CD8-positive, alpha-beta memory T cell (primary cell): ENCODE measurements at places on chromosomes 4 and X.

DNA sequence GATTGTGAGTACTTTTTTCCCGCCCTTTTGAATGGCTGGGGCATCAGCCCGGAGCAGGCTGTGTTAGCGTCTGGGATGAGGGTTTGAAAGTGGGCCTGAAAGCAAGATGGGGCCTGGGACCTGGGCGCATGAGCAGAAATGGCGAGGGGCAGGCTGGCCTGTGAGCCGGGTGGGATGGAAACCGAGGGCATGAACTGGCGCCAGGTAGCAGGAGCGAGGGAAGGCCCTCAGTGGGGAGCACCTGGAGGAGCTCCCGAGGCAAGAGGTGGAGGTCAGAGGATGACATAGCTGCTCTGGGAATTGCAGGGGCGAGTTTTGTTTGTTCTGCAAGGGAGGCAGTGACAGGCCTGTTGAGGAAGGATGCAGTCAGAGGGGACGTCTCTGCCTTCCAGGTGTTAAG lies 68.6 kb downstream of the RGS12 start:
- no peaks in the 10 kb centered on the region for H3K4me1 ChIP-seq
- no peak for DNase-seq
- no peak overlapping the region for H3K4me3 ChIP-seq
- H3K27me3 ChIP-seq, result no peaks in the 10 kb centered on the region
- H3K27ac ChIP-seq, result no peak overlapping the region
- no peaks in the 10 kb centered on the region for H3K36me3 ChIP-seq

DNA sequence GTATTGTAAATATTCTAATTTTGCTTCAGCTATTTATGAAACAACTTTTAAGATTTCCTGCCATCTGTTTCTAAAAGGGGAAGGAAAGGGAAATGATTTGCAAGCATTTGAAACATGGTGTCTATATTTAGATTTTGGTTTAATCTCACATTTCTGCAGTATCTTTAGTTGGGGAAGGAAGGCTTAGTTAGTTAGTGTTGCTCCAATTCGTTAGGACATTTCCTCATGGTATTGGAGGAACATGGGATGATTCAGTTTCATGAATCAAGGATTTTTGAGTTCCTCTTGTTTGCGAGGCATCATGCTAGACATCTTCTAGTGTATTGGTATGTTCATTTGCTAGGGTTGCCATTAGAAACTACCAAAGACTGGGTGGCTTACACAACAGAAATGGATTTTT lies 20.5 kb upstream of the TMEM192 start:
- no peak for DNase-seq
- H3K4me1 ChIP-seq, result no peaks in the 10 kb centered on the region
- no peak overlapping the region for H3K4me3 ChIP-seq
- no peaks in the 10 kb centered on the region for H3K36me3 ChIP-seq

GRCh38 chrX:20861113-20861512 lies 513.1 kb upstream of the CNKSR2 start:
- H3K27ac ChIP-seq, result no peak overlapping the region
- no peaks in the 10 kb centered on the region for H3K4me1 ChIP-seq
- no peaks in the 10 kb centered on the region for H3K27me3 ChIP-seq
- H3K36me3 ChIP-seq, result no peaks in the 10 kb centered on the region
- no peak overlapping the region for H3K4me3 ChIP-seq
- no peak for DNase-seq

- peaks cover 12% of the 10 kb centered on the region for H3K4me1 ChIP-seq
- DNase-seq, result no peak
- no peak overlapping the region for H3K27ac ChIP-seq
- no peaks in the 10 kb centered on the region for H3K27me3 ChIP-seq
- no peak overlapping the region for H3K4me3 ChIP-seq
- H3K36me3 ChIP-seq, result no peaks in the 10 kb centered on the region
Observed at GRCh38 chr4:7770224-7771050, 169.2 kb downstream of the AFAP1 start.

GRCh38 chrX:2846992-2847391 lies 18.3 kb downstream of the GYG2 start:
- H3K27me3 ChIP-seq, result no peaks in the 10 kb centered on the region
- no peak overlapping the region for H3K27ac ChIP-seq
- no peaks in the 10 kb centered on the region for H3K4me1 ChIP-seq

DNA sequence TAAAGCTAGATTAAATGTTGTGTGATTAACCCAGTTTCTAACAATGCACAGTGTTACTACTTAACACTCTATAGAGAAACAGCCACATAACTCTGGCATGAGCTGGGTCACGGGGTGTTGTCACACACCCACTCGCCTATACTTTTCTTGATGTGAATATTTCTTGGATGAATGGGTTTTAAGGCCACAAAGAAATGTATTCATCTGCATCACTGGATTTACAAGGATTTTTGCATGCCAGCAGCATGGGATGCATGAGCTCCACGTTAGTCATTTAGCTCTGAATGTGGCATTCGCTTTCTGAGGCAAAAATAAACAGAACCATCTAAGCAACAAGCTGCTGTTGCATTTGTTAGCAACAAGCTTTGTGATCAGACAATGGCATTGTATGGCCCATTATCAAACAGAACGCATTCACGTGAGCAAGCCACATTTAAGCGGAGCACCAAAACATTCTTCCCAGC lies 89.7 kb downstream of the LRP2BP start:
- no peak for DNase-seq
- H3K27ac ChIP-seq, result no peak overlapping the region
- no peaks in the 10 kb centered on the region for H3K36me3 ChIP-seq
- no peak overlapping the region for H3K4me3 ChIP-seq
- H3K4me1 ChIP-seq, result no peaks in the 10 kb centered on the region

DNA sequence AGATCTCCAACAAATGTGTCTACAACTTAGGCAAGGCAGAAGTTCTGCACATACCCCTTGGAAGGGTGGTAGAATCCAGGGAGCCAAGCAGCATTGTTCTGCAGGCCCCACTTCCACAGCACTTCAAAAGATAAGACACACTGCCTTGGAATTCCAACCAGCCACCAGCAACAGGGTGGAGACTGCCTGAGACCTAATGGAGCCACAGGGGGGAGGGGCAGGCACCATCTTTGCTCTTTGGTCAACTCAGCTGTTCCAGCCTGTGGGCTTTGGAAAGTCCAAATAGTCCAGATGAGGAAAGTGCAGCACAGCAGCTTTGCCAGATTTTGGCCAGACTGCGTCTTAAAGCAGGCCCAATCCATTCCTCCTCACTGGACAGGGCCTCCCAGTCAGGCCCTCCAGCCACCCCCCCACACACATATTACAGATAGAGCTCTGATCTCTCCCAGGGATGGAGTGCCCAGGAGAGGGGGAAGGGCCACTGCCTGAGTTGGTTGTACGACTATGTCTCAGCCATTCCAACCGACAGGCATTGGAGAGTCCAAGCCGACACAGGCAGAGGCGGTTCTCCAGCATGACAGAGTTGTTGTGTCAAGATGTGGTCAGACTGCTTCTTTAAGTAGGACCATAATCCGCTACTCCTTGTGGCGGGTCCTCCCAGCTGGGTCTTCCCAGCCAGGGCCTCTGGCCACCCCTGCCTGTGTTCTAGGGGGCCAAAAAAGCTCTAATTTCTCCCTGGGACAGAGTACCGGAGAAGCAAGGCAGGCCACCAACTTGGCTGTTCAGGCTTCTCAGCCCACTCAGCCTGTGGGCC lies 42.5 kb upstream of the ANTXR2 start:
- H3K27me3 ChIP-seq, result no peaks in the 10 kb centered on the region
- no peak for DNase-seq
- no peaks in the 10 kb centered on the region for H3K36me3 ChIP-seq
- H3K4me3 ChIP-seq, result no peak overlapping the region

GRCh38 chrX:1468250-1468772 lies 15.6 kb upstream of the ASMTL start:
- peaks cover 91% of the 10 kb centered on the region for H3K4me1 ChIP-seq
- H3K27ac ChIP-seq, result peak overlapping the region; percentile 66
- H3K27me3 ChIP-seq, result no peaks in the 10 kb centered on the region
- DNase-seq, result peak; percentile 77
- no peak overlapping the region for H3K4me3 ChIP-seq
- H3K36me3 ChIP-seq, result peaks cover 13% of the 10 kb centered on the region

GRCh38 chrX:46792810-46793188 lies 33.9 kb upstream of the SLC9A7 start:
- no peak overlapping the region for H3K4me3 ChIP-seq
- DNase-seq, result no peak
- H3K4me1 ChIP-seq, result no peaks in the 10 kb centered on the region
- no peaks in the 10 kb centered on the region for H3K36me3 ChIP-seq
- H3K27me3 ChIP-seq, result no peaks in the 10 kb centered on the region
- no peak overlapping the region for H3K27ac ChIP-seq

GRCh38 chrX:27078371-27078770 lies 384.8 kb downstream of the PPP4R3C start:
- DNase-seq, result no peak
- H3K27ac ChIP-seq, result no peak overlapping the region
- no peaks in the 10 kb centered on the region for H3K27me3 ChIP-seq
- H3K36me3 ChIP-seq, result no peaks in the 10 kb centered on the region

GRCh38 chrX:10525381-10526120 lies 94.8 kb downstream of the MID1 start:
- H3K27me3 ChIP-seq, result no peaks in the 10 kb centered on the region
- no peak for DNase-seq
- no peaks in the 10 kb centered on the region for H3K36me3 ChIP-seq
- H3K4me1 ChIP-seq, result no peaks in the 10 kb centered on the region
- no peak overlapping the region for H3K4me3 ChIP-seq

- no peaks in the 10 kb centered on the region for H3K36me3 ChIP-seq
- peak overlapping the region; percentile 54 for H3K4me3 ChIP-seq
- no peaks in the 10 kb centered on the region for H3K4me1 ChIP-seq
- H3K27me3 ChIP-seq, result peaks cover 8% of the 10 kb centered on the region
- no peak for DNase-seq
Observed at GRCh38 chrX:137052643-137053235, 18.9 kb upstream of the GPR101 start.

DNA sequence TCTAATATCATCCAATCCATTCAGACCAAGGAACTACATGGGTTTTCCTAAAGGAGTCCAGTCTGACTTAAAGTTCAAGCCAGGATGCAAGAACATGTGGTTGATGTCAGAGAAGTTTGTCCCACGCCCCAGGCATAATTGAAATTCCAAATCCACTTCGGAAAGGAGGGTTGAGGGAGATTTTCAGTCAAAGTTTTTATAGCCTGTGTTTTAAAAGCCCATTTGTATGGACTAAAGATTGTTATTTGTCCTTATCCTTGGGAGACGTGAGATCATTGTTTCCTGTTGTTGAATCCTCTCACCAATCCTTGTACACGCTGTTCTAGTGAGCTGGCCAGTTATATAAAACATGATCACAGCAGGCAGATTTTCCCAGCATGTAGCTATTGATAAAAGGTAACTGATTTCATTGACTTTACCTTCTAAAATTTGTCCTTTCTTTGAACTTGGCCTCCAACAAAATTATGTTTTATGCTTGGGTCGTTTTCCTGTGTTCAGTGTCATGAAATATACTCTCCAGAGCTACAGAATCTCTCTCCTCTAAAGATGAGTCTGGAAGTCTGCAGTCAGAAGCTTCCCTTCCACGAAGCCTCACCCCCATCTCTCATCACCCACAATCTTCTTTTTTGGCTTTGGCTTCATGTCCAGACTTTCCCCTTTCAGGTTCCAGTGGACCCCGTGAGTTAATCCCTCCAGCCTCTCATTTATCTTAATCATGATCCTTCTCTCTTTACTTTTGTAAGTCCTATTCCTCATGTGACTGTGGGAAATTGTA lies 92.9 kb downstream of the ATP10D start:
- H3K27ac ChIP-seq, result no peak overlapping the region
- H3K4me1 ChIP-seq, result no peaks in the 10 kb centered on the region
- no peak overlapping the region for H3K4me3 ChIP-seq
- DNase-seq, result no peak

GRCh38 chrX:43716144-43716543 lies 60.0 kb downstream of the MAOA start:
- no peaks in the 10 kb centered on the region for H3K4me1 ChIP-seq
- no peaks in the 10 kb centered on the region for H3K27me3 ChIP-seq
- no peaks in the 10 kb centered on the region for H3K36me3 ChIP-seq
- H3K27ac ChIP-seq, result no peak overlapping the region
- DNase-seq, result no peak
- H3K4me3 ChIP-seq, result no peak overlapping the region

DNA sequence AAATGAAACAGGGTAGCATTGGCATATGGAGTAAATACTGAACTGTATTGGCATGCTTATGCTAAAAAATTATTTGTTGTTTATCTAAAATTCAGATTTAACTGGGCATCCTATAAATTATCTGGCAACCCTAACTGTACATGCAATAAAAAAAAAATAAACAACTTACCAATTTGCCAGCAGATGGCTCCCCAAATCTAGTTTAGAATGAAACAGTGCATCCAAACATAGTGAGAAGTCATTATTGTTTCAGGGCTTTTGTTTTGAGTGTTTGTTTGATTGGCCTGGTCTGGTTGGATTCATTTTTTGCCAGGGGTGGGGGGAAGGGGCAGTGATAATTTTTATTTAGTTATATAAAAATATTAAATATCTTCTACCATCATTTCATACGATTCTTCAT lies 12.8 kb upstream of the NSUN7 start:
- DNase-seq, result no peak
- no peaks in the 10 kb centered on the region for H3K27me3 ChIP-seq
- no peaks in the 10 kb centered on the region for H3K36me3 ChIP-seq

- DNase-seq, result no peak
- no peaks in the 10 kb centered on the region for H3K27me3 ChIP-seq
- peaks cover 16% of the 10 kb centered on the region for H3K4me1 ChIP-seq
- H3K27ac ChIP-seq, result no peak overlapping the region
Observed at GRCh38 chrX:19647159-19647558, 131.9 kb upstream of the MAP3K15 start.

DNA sequence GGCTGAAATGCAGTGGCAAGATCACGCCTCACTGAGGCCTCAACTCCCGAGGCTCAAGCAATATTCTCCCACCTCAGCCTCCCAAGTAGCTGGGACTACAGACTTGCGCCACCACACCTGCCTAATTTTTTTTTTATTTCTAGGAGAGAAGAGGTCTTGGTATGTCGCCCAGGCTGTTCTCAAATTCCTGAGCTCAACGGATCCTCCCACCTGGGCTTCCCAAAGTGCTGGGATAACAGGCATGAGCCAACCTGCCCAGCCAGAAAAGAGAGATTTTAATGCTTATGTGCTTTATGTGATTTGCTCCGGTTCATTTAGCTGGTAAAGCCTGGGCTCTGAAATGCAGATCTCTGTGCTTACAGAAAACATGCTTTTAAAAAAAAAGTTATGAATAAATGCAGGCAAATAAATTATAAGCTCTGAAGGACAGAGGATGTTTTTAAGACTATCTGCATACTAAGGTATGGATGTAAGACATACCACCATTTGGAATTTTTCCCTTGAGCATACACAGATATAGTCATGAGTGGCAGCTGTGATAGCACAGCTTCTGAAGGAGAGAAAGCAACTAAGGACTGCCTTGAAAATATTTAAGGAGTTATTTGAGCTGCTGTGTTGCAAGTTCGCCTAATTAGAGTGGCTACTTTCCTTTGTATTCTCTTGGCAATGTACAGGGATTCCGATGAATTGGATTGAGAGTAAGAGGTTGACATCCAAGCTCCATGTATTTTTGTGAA lies 13.8 kb downstream of the GUCY1B1 start:
- no peak overlapping the region for H3K27ac ChIP-seq
- no peaks in the 10 kb centered on the region for H3K36me3 ChIP-seq
- no peak for DNase-seq
- no peaks in the 10 kb centered on the region for H3K27me3 ChIP-seq

GRCh38 chrX:78923198-78924015 lies 21.8 kb upstream of the P2RY10 start:
- no peaks in the 10 kb centered on the region for H3K27me3 ChIP-seq
- H3K36me3 ChIP-seq, result no peaks in the 10 kb centered on the region
- H3K4me3 ChIP-seq, result no peak overlapping the region
- H3K27ac ChIP-seq, result no peak overlapping the region
- no peaks in the 10 kb centered on the region for H3K4me1 ChIP-seq

- DNase-seq, result no peak
- H3K27ac ChIP-seq, result no peak overlapping the region
- no peaks in the 10 kb centered on the region for H3K36me3 ChIP-seq
- H3K27me3 ChIP-seq, result no peaks in the 10 kb centered on the region
- no peaks in the 10 kb centered on the region for H3K4me1 ChIP-seq
- no peak overlapping the region for H3K4me3 ChIP-seq
Observed at GRCh38 chrX:103584596-103584995, 719 bp upstream of the TCEAL4 start.
